Activated T-cell treated with anti-CD3 and anti-CD28 coated beads, Interleukin-2, amount 50 U/mL, for 24 hours (primary cell): ENCODE measurements at places on chromosomes 4 and X.

GRCh38 chr4:88033309-88033708 is 25.9 kb downstream of the PKD2 start:
- DNase-seq: no peak

DNA sequence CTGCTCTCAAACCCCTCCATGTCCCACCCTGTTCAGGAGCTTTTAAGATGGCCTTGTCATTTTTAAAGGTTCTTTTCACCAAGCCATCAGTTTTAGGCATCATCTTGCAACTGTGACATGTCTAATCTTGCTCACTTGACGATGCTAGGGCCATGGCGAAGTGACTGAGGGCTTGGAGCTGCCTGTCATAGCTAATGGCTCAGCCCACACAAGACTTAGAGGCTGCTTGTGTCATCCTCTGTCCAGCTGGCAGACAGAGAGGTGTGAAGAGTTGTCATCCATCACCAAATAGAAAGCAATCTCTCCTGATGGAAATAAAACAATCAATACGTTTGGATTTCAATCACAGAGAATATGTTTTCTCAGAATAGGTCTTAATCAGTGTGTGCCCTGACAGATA is 194.9 kb downstream of the HS6ST2 start:
- DNase-seq: no peak

DNA sequence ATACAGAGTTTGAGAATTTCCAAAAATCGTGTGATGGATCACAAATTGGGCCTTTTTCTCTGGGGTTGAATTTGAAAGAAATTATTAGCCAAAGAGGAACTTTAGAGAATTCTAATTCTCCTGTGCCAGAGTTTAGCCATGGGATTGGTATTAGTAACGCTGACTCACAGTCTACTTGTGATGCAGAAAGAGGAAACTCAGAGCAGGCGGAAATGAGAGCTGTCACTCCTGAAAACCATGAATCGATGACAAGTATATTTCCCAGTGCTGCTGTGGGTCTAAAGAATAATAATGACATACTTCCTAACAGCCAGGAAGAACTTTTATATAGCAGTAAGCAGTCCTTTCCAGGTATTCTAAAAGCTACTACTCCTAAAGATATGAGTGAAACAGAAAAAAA is 64.9 kb downstream of the N4BP2 start:
- DNase-seq: no peak

GRCh38 chr4:52846502-52846901 is 15.6 kb upstream of the RASL11B start:
- DNase-seq: no peak

GRCh38 chrX:110131031-110131430 is 128.1 kb downstream of the TMEM164 start:
- DNase-seq: no peak

GRCh38 chr4:158197194-158197776 is 13.0 kb upstream of the TMEM144 start:
- no peak for DNase-seq
